Hair follicle dermal papilla cell (primary cell): ENCODE measurements at places on chromosomes 13 and 19. TPM values are rescaled to one million over a fixed set of nuclear protein-coding genes. Genes with fewer than 3 reads are reported as not detected.

The PCDH9 gene
- total RNA-seq, result 3.9 and 5.7 TPM in 2 replicates

The CYP2F1 gene
- not detected in 2 replicates for total RNA-seq

The VRK3 gene
- 26.9 and 27.6 TPM in 2 replicates for total RNA-seq

The ERICH4 gene
- not detected in 2 replicates for total RNA-seq

The ZFR2 gene
- under 0.01 TPM in 1 of 2 replicates, not detected in the other for total RNA-seq

The CKM gene
- not detected in 2 replicates for total RNA-seq

The USHBP1 gene
- total RNA-seq, result not detected in 2 replicates

The KIR2DL4 gene
- total RNA-seq, result not detected in 2 replicates

The THSD1 gene
- 3.5 and 6.0 TPM in 2 replicates for total RNA-seq
